Forelimb muscle (tissue), 1 donor: ENCODE measurements at places on chromosomes 16 and 17. TPM values are rescaled to one million over a fixed set of nuclear protein-coding genes. Genes with fewer than 3 reads are reported as not detected.

SLFN12 gene
- 6.7 TPM for polyA plus RNA-seq

ITPRIPL2 gene
- polyA plus RNA-seq = 21.3 TPM

LYRM9 gene
- 10.5 TPM for polyA plus RNA-seq

RHBDF2 gene
- polyA plus RNA-seq = 6.8 TPM

LASP1 gene
- 73.6 TPM for polyA plus RNA-seq

CSH1 gene
- polyA plus RNA-seq = 2.7 TPM

GPR139 gene
- polyA plus RNA-seq = not detected

PALB2 gene
- 8.5 TPM for polyA plus RNA-seq

CRISPLD2 gene
- polyA plus RNA-seq = 6.0 TPM

SERPINF2 gene
- 2.4 TPM for polyA plus RNA-seq

DERL2 gene
- 43.9 TPM for polyA plus RNA-seq

KRTAP4-3 gene
- polyA plus RNA-seq = not detected

CD7 gene
- 0.43 TPM for polyA plus RNA-seq

CD300H gene
- not detected for polyA plus RNA-seq

CHAD gene
- 4.0 TPM for polyA plus RNA-seq

GUCY2D gene
- not detected for polyA plus RNA-seq

MT1E gene
- 15.4 TPM for polyA plus RNA-seq
